Kasumi-1 (cell line): ENCODE measurements at places on chromosomes 16 and 17.

DNA sequence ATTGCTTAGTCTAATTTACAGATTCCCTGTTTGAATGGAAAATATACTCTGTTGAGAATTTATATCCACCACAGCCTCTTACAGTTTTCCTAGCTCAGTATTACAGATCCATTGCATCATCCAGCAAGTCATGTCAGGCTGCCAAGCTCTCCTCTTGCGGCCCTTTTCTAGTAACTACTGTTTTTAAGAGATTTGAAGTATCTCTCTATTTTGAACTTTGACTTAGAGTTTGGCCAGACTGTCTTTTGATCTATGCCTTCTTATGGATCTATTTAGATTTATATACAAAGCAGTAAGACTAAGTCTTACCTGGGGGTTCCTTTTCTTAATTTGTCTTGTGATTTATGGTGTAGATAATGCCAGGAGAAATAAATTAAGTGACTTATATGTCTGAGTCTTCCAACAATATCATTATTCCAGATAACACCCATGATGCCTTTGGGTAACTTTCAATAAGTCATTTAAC is 53.1 kb upstream of the ABCC11 start:
- DNase-seq: no peak

DNA sequence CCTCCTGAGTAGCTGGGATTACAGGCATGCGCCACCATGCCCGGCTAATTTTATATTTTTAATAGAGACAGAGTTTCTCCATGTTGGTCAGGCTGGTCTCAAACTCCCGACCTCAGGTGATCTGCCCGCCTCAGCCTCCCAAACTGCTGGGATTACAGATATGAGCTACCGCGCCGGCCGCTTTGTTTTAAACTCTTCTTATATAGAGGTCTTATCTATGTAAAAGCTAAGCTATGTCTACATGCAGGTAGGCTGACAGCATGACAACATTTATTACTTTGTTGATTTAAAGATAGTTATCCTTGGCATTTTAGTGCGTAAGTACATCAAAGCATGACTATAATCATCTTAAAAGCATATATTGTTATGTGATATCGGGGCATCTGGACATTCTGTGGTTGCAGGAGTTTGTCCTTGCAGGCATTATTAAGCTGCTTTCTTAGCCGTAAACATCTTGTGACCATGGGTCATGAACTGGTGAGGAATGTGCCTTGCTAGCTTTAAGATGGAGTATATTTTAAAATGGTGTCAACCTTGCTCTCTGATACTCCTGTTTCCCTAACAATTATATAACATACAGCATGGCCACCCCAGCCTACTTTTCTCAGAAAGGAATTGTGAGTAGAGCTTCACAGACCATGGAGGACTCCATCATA is 45.8 kb upstream of the TAOK1 start:
- DNase-seq: no peak

- DNase-seq: no peak
Observed at GRCh38 chr17:74043976-74044375, 159.5 kb upstream of the RPL38 start.

DNA sequence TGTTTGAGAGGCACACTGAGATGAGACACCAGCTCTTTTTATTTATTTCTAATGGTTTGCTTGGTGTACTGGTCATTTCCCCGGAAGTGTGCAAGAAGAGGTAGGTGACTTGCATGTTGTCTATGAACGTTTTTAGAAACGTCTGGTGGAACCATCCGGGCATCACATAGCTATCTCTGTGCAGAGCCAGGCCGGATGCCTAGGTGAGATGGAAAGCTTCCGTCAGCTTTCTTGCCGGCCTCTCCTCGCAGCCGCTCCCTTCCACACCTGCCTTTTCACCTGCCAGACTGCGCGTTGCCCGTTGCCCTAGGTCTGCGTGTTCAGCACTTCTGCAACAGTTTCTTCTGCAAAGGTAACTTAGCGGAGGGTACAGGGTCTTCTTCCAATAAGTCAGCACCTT is 416.0 kb downstream of the WWOX start:
- no peak for DNase-seq

- DNase-seq: no peak
Observed at GRCh38 chr16:31148281-31148728, 1.6 kb downstream of the PRSS36 start.

DNA sequence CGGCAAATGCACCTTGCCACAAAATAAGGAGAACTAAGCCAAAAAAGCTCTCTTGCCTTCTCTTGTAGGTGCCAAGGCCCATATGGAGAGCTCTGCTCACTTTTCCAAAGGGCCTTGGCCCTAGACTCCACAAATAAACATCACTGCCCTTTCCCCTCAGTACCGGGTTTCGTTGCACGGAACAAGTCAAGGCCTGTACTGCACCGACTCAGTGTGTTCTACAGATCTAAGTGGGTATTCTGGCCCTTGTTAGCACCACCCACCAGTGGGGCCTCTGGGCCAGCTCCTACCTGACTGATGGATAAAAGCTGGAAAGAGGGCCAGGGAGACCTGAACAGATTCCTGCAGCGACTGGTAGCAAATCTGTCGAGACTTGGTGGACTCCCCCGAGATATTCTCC is 43.7 kb upstream of the GSG1L start:
- no peak for DNase-seq

GRCh38 chr17:21686165-21687015 is 5.9 kb upstream of the KCNJ18 start:
- no peak for DNase-seq

- DNase-seq: no peak
Observed at GRCh38 chr16:9441012-9441411, 349.6 kb downstream of the HAPSTR1 start.

- DNase-seq: no peak
Observed at GRCh38 chr16:73058616-73059409, 10.9 kb upstream of the ZFHX3 start.

- no peak for DNase-seq
Observed at GRCh38 chr17:21295036-21295952, 10.8 kb downstream of the MAP2K3 start.
